ENCODE measurements at places on chromosomes 12 and 14. TPM values are rescaled to one million over a fixed set of nuclear protein-coding genes. Genes with fewer than 3 reads are reported as not detected.

DNA sequence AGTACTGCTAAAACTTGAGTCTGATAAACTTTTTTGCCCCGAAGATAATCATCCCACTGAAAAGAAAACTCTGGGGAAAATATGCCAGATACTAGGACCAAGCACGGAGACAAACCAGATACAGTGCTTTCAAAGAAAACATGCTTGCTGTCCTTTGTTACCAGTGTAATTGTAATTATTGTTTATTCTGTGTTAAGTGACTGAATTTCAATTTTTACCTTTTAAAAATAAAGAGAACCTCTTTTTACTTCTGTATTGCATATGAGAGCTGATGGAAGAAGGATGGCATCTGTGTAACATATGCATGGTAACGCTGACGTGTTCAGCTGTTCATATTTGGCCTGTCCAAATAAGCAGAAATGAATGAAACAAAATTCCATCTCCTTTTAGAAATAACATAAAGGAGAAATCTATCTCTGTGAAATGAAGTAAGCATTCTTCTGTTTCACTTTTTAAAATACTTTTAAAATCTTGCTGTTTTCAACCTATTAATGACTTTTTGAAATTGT is 22.5 kb downstream of the SLC35E3 start:
- no peak for DNase-seq

DNA sequence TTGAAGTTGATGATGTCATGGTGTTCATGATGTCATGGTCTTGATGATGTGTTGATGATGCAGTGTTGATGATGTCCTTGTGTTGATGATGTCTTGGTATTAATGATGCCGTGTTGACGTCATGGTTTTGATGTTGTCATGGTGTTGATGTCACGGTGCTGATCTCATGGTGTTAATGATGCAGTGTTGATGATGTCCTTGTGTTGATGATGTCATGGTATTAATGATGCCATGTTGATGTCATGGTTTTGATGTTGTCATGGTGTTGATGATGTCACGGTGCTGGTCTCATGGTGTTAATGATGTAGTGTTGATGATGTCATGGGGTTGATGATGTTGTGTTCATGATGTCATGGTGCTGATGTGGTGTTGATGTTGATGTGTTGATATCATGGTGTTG is 48.0 kb upstream of the RIMBP2 start:
- DNase-seq = no peak

DNA sequence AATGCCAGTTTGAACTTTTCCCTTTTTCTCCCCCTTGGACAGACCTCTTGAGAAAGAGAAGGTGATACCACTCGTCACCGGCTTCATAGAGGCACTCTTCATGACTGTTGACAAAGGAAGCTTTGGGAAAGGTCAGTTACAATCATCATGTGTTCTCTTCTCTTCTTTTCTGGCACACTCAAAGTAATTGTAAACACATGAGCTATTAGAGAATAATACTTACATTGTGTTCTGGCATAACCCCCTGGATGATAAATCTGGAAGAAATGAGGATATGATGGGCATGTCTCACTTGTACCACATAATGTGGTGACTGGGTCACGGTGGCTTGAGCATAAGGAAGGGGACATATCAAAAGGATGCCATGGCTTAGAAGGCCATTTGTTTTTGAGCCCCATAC is 20.0 kb downstream of the UTP20 start:
- DNase-seq = no peak

GRCh38 chr12:11767798-11768197 is 118.3 kb downstream of the ETV6 start:
- no peak for DNase-seq

DNA sequence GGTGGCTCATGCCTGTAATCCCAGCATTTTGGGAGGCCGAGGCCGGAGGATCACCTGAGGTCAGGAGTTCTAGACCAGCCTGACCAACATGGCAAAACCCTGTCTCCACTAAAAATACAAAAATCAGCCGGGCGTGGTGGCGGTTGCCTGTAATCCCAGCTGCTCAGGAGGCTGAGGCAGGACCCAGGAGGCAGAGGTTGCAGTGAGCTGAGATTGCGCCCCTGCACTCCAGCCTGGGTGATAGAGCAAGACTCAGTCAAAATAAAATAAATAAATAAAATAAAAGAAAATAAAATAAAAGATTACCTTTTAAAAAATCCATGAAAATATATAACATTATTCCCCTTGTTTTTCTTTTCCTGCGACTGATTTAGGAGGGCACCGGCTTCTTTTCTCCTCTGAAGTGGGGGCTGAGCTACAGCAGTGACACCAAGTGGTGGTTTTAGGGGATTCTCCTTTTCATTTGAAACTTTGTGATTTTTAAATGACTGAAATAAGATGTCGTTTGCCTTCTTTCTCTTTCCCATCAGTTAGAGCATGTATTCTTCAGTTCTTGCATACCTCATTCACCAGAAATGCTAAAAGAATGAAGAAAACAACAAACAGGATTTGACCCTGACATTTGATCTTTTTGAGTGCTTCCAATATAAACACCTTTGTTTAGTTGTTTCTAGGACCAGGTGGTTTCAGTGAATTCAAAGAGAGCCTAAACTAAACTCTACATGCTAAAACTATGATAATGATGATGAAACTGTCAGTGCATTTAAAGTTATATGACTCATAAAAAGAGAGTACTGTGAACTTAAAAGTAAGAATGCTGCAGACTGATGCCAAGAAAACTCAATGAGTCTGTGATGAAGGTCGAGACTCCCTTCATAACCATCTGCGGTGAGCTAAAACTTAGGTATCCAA is 22.6 kb upstream of the PKP2 start:
- peak; percentile 73 for DNase-seq

GRCh38 chr12:31322801-31323207 is 3.1 kb downstream of the SINHCAF start:
- DNase-seq = no peak

DNA sequence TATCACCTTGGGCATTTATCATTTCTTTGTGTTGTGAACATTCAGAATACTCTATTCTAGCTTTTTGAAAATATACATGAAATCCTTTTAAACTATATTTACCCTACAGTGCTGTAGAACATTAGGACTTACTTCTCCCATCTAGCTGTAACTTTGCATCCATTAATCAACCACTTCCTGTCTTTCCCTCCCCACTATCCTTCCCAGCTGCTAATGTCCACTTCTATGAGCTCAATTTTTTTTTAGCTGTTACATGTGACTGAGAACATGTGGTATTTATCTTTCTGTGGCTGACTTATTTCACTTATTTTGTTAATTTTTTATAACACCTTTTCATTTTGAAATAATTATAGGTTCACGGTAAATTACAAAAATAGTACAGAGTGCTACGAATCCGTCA is 136.0 kb downstream of the LMNTD1 start:
- DNase-seq = peak; percentile 17

Gene ADCY4
- not detected for total RNA-seq

Gene IRF2BPL
- total RNA-seq = 49.7 TPM
